Renal cortex interstitium (tissue), 15 donors: ENCODE measurements at places on chromosomes 1 and 21. TPM values are rescaled to one million over a fixed set of nuclear protein-coding genes. Genes with fewer than 3 reads are reported as not detected.

GRCh38 chr1:12039164-12039525 is 19.8 kb downstream of the MIIP start:
- DNase-seq, result no peak

The TBX19 gene
- 2.1 TPM for polyA plus RNA-seq

DNA sequence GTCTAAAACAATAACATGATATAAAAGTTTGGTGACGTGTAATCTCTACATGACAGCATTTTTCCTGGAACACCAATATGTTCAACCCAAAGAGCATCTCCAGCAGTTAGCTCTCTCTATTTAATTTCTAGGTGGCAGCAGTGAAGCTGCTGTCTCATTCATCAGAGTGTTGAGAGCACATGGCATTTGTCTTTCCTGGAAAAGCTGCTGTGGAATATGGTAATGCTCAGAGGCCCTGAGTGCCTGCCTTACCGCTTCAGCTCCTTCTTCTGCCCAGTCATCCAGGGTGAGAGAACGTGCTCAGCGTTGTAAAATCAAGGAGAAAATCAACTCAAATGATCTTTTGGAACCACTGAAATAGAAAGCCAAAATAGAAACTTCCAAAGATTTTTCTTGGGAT is 640.7 kb downstream of the ADGRL2 start:
- DNase-seq, result no peak

DNA sequence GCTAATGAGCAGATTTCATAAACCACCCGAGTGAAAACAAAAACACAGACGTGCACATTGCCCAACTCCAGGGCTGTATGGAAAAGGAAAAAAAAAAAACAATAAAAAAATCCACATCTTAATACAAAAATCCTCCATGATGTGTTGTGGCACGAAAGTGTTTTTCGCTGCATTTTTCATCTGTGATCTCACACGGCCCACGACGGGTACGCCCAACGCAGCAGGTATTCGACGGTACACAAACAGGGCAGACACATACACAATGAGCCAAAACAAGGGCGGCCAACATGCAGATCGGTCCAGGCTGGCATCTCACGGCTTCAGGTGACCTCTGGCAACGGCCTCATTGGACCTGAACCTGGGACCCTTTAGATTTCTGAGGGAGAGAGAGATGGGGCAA is 31.1 kb downstream of the CASZ1 start:
- no peak for DNase-seq

- DNase-seq, result no peak
Observed at GRCh38 chr21:42760951-42761751, 107.7 kb downstream of the PDE9A start.

- no peak for DNase-seq
Observed at GRCh38 chr1:159025043-159025442, 15.3 kb downstream of the IFI16 start.

DNA sequence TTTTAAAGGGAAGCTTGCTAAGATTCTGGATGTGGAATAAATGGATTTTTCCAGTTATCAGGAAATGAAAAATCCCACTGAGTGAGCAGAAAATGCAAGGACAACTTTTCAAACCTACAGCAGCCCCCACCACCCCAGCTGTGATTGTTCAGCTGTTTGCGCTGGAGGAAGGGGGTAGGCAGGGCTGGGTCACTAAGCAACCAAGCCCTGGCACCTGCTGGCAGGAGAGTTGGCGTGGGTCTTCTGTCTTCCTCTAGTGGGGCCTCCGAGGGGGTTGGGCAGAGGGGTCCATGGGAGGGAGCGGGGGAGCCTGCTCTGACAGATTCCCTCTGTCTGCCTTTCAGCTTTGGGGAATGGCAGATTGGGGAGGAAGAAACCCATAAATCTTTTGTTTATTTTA is 45.3 kb downstream of the EIF2D start:
- DNase-seq, result no peak

- DNase-seq, result no peak
Observed at GRCh38 chr1:157181258-157181657, 43.1 kb upstream of the ETV3 start.

GRCh38 chr1:93992190-93992589 is 83.0 kb upstream of the GCLM start:
- no peak for DNase-seq

DNA sequence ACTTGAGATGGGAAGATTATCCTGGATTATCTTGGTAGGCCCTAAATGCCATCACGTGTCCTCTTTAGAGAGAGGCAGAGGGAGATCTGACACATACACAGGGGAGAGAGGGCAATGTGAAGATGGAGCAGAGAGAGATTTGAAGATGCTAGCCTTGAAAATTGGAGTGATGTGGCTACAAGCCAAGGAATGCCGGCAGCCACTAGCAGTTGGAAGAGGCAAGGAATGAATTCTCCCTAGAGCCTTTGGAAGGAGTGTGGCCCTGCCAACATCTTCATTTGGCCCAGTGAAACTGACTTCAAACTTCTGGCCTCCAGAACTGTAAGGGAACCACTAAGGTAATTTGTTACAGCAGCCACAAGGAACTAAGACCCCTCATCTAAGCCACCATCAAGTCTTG is 8.9 kb upstream of the CAMTA1 start:
- DNase-seq, result no peak

DNA sequence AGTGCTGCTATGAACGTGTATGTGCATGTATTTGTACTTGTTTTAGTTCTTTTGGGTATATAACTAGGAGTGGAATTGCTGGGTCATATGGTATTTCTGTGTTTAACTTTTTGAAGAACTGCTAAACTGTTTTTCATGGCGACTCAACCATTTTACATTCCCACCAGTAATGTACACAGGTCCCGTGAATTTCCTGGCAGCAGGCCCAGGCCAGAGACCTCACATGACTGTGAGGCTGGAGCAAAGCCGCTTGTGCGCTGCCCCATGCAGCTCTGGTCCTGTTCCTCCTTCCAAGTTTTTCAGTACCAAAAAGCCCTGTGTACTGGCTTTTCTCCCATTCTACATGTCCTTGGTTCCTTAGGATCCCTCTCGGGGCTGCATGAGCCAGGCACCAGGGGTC is 29.6 kb downstream of the ACOT11 start:
- no peak for DNase-seq

- no peak for DNase-seq
Observed at GRCh38 chr1:244239261-244239770, 188.2 kb downstream of the ZBTB18 start.

DNA sequence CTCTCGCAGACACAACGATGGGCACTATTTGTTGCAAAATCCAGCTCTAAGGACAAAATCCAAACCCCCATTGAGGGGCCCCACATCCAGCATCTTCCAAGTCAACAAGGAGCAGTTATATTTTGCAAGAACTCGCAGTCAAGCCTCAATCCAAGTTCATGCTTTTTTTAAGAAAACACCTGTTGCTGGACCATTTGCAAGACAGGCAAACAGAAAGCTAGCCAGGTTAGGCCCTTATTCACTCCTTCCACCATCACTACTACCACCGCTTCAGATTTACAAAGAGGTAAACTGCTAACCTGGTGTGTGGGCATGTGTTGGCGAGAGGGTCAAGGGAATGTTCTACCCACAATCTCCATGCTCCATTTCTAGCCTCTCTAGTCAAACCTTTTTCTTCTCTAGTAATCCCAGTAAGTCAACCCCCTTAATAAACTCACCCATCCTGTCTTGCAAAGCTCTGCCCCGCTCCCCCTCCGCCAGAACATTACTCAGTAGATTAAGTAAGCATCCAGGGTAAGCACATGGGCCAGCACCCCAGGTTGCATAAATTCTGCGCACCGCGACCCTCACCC is 703 bp downstream of the ERI3 start:
- DNase-seq, result no peak

DNA sequence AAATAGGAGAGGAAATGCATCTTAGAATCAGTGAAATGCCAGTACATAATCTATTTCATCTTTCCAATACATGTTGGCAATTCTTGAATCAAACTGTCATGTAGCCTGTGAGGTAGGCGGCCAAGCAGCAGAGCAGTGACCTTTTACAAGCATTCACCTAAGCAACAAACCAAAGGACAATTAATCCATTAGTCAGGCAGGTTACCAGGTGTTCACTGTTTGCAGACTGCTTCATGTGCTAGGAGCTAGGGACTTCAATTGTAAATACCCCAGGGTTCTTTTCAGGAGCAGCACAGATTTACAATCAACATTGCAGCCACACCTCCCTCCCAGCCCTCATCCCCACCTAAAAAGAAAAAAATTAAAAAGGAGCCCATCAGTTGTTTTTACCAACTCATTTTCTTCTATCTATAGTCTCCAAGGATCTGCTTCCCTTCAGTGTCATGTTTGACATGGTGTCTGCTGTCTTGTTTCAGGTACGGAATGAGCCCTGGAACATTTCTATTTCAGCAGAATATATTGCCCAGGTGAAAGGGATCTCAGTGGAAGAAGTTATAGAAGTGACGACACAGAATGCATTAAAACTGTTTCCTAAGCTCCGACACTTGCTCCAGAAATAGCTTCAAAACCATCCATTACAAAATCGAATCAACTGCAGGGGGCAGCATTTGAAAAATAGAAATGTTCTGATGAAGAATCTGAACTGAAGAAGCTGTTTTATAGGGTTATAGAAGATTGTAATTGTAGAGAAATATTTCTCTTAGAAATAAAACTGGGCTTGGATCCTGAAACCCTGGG is 23.0 kb downstream of the TATDN3 start:
- DNase-seq, result no peak

The AGMAT gene
- 35.6 TPM for polyA plus RNA-seq

The C1QA gene
- polyA plus RNA-seq, result 14.9 TPM

The PTAFR gene
- polyA plus RNA-seq, result 2.7 TPM

The NMNAT2 gene
- 4.1 TPM for polyA plus RNA-seq

The CFHR1 gene
- polyA plus RNA-seq, result 0.25 TPM
